D721Med (cell line): ENCODE measurements at places on chromosomes 5 and 9.

GRCh38 chr5:40626801-40627200 is 52.9 kb upstream of the PTGER4 start:
- DNase-seq: no peak

GRCh38 chr5:132272311-132273210 is 15.1 kb downstream of the PDLIM4 start:
- peak; percentile 79 for DNase-seq

DNA sequence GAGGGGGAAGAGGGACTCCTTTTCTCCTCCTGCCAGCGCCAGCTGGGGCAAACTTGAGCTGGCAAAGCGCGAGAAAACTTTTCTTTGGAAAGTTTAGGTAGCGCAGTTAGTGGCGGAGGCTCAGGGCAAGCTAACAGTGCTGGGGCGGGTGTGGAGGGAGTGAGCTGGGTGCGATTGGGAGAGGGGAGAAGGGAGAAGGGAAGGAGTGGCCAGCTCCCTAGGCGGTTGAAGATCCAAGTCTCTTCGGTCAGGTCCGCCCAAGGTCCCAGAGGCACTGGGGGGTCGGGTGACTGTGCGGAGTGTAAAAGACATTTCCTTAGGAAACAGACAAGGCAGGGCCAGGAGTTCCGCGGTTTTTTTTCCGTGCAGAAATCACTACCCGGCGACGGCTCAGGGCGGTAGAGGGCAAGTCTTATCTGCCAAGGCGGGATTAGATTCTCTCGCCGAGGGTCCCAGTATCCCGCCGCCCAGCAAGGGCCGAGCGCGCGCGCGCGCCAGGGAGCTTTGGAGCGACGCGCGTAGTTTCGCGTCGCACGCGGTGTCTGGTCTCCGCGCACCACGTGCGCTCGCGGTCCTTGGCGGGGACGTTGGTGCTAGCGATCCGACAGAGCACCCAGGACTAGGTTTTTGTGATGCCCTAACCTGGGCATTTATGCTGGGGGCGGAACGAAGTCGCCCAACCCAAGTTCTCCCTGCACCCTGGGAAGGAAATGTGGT is 33.6 kb upstream of the NFIB start:
- no peak for DNase-seq

GRCh38 chr5:97840643-97841042 is 657.6 kb upstream of the RIOK2 start:
- no peak for DNase-seq

DNA sequence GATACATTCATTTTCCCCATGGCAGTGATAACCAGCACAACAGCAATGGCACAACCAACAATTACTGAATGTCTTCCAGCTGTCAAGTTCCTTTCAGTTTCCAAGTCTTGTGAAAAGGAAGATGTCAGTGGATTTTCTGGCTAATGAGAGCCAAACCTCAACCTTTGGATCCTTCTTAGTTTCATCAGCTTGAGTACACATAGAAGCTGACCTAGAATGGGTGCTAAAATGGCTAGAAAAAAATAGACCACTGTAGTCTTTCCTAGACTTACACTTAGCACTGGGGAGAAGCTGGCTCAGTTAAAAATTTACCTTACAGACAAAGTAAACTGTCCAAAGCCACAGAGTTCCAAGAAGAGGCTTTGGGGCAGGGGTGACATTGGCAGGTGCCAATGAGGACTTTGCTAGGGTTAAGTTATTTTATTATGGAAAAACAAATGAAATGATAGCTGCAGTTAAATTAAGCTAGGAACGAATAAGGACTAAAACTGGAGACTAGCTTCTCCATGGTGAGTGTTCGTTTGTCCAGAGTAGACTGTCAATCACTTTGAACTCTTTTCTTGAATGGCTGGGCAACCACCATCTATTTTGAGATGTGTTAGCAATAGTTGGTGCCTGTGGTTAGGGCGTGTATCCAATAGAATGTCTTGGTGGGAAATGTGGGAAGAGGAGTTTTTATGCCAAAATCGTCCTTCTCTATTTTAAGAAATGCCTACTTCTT is 25.9 kb upstream of the TXN start:
- DNase-seq: no peak

GRCh38 chr9:83027153-83027891 is 35.6 kb downstream of the RASEF start:
- DNase-seq: no peak

DNA sequence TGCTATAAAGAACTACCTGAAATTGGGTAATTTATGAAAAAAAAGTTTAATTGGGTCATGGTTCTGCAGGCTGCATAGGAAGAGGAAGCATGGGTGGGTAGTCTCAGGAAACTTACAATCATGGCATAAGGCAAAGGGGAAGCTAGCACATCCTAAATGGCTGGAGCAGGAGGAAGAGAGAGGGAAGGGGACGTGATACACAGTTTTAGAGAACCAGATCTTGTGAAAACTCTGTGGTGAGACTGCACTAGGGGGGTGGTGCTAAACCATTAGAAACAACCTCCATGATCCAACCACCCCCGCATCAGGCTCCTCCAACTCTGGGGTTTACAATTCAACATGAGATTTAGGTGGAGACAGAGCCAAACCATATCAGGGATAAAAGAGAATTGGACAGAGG is 624.2 kb downstream of the PRR16 start:
- no peak for DNase-seq

DNA sequence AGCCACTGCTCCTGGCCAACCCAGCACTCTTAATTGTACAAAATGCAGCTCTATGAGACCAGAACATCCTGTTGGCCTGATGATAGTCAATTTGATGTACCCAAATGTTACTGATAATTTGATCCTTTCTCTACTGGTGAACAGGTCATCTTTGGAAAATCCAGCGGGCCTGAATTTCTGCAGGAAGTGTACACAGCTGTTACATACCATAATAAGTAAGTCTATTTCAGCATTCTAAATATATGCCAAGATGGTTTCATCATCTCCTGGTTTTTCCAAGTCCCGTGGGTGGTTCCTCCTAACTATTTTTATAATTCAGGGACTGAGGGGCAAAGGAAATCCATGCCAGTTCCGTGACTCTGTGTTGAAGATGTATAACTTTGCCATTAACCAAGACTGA is 155.4 kb downstream of the DOCK8 start:
- DNase-seq: no peak

GRCh38 chr9:75170898-75171360 is 82.6 kb downstream of the OSTF1 start:
- no peak for DNase-seq

DNA sequence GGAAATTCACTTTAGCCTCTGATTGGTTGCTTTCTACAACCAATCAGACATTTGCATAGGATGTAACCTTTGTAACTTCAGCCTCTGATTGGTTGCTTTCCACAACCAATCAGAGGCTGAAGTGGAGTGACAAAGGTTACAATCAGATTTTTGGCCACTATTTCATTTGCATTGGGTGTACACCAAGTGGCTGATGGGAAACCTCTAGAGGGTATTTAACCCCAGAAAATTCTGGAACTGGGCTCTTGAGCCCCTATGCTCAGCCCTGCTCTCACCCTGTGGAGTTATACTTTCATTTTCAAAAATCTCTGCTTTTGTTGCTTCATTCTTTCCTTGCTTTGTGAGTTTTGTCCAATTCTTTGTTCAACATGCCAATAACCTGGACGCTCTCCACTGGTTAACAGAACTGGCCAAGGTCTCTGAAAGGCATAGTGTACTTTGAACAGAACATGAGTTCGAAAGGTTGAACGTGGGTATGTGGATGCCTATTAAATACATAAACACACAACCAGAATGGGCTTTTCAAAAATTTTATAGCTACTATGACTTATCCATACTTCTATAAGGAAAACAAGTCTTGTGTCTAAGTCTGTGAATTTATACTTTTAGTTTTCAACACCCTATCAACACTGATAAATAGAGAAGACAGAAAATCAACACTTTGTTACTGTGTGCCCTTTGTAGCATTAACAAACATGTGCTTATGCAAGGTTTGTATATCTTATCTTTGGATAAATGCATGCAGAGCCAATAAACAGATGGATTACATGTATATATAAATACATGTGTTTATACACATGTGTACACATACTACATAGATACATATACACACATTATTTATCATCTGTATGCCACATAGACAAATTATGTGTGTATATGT is 568.1 kb downstream of the CTNND2 start:
- no peak for DNase-seq
